ENCODE measurements at places on chromosomes 5 and 9. TPM values are rescaled to one million over a fixed set of nuclear protein-coding genes. Genes with fewer than 3 reads are reported as not detected.

DNA sequence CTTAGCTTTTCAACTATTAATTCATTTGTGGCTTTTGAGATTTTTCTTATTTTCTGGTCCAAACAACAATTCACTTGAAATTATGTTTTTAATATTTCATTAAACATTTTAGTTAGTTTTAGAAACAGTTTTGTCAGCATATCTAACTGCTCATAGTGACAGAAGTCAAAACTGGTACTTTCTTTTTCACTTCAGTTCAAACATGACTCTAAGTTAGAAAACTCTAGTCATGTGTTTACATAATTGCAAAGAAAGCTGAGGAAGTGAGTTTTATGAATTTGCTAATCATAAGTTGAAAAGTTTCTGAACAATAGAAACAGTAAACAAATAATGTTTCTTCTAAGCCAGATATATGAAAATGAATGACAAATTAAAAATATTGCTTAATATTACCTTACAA lies 1931.0 kb downstream of the EFNA5 start:
- DNase-seq = no peak

GRCh38 chr9:127318651-127319167 lies 54.1 kb downstream of the GARNL3 start:
- DNase-seq = no peak

DNA sequence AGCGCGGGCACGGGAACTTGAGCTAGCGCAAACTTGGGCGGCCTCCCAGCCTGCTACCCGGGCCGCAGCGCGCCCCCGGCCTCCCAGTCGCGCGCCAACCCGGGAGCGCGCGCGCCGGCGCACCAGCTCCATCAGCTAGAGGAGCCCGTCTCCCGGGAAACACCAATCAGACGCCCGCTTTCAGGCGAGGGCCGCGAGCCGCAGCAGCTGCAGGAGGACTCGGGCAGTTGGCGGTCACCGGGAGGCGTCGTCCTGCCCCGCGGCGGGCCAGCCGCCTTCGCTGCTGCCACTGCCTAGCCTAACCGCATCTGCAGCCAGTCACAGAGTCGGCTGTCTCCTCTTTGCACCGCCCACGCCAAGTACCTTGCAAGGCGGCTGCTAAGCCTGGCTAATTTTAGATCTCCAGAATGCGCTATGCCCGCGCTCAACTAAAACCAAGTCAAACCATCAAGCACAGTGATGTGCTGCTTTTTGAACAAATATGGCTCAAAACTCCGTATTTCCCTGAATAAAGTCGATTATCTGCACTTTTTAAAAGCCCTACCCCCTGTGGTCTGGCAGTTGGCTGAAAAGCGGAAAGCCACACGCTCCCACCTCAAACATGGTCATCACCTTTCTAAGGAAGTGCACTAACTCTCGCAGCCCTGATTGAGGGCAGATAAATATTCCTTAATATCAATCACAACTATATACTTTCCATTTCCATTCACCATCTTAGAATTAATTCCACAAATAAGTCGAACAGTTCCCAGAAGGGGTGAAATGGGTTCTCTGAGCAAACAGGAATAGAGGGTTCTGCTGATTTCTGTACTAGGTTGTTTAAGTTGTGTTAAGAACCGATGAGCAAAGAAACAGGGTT lies 221.8 kb downstream of the MEF2C start:
- peak; percentile 51 for DNase-seq

DNA sequence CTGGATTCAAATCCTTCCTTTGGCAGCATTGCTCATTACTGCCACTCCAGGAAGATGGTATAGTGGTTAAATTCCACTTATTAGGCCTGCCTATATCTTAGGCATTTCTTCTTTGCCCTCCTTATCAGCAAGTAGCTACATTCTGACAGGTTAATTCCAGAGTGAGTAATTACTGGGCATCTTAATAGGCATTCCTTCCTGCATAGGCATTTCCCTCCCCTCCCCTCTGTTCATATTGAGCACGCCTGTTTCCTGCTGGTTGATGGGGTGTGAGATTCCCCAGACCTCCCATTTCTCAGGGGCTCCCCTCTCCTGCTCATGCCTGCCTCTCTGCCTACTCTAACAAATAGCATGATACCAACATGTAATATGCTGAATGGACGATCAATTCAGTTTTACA lies 305.9 kb downstream of the CYLC2 start:
- DNase-seq = no peak

The THBS4 gene
- polyA plus RNA-seq = 0.49 TPM

The BTNL9 gene
- polyA plus RNA-seq = 40.7 TPM
